ENCODE measurements at places on chromosomes 1 and 21.

GRCh38 chr1:45522324-45523104 is 830 bp upstream of the PRDX1 start:
- no peak for DNase-seq

- no peak for DNase-seq
These were observed 137.0 kb upstream of the TMEM51 start for GRCh38 chr1:15016526-15016925.

DNA sequence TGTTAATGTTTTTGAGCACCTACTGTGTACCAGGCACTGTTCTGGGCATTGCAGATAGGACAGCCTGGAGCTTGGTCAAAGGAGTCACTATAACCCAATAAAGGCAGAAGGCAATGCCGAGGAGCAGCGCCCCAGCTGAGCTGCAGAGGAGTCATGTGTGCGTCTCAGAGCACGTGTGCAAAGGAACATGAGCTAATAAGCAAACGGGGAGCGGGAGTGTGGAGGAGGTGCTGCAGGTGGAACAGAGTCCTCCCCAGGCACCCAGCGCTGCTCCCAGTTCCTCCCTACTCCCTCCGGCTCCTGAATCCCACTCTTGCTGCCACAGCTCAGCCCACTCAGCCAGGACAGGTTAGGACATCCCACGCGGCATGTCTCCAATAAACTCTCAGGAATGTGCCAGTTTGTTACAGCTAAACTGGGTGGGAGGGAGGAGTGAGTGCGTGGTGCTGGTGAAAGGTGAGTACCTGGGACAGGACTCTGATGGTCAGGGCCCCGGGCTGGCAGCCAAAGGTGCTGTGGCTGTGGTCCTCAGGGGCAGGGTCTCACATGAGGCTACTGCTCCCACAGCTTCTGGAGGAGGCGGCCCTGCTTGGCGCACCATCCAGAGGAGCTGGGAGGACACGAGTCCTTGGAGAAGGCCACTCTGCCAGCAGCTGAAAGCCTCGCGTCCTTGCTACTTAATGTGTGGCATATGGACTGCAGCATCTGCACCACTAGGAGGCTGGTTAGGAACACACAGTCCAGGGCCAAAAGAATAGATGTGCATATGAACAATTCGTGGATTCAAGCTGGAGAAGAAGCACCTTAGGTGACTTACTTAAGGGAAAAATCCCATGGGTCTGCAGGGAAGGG is 52.3 kb downstream of the GRIK3 start:
- DNase-seq: no peak

GRCh38 chr21:36047139-36047538 is 13.2 kb downstream of the SETD4 start:
- DNase-seq: no peak

- no peak for DNase-seq
These were observed 26.2 kb downstream of the VPS26C start for GRCh38 chr21:37240978-37241377.

- DNase-seq: no peak
These were observed 1.7 kb upstream of the C1orf116 start for GRCh38 chr1:207034208-207034607.

DNA sequence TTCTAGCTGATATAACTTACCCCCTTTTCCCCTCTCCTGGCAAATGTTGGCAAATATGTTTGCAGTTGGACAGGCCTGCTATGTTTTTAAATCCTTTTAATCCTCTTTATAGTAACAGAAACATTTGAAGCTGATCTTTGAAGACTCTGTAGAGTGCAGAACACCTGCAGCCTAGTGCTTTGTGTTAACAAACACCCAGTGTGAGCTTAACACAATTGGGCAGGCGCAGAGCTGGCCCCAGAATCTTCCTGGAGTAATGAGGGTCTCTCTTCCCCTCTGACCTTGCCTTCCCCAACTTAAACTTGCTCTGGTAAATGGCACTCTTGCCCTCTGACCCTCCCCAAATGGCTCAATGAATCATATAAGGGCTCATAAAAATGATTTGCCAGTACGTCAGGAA is 247.9 kb upstream of the LYPLAL1 start:
- DNase-seq: no peak

GRCh38 chr1:16138772-16139221 is 17.1 kb downstream of the EPHA2 start:
- DNase-seq: no peak

GRCh38 chr1:186283374-186283773 is 91.7 kb downstream of the TPR start:
- DNase-seq: no peak

DNA sequence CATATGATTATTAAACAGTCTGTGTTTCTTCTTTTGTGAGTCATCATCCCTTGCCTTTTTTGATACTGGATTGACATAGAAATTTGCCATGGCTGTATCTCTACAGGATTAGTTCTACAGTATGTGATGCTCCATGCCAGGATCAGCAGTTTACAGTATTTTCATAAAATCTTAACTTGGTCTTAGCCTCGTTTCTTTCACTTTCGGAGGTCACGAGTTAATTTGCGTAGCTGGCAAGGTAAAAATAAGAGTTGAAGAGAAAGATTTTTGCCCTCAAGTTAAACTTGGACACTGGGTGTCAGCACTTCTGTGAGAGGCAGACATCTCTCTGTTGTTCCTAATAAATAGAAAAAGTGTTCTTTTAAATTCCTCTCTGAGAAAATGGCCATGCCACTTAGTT is 79.1 kb downstream of the CACNA1E start:
- no peak for DNase-seq

DNA sequence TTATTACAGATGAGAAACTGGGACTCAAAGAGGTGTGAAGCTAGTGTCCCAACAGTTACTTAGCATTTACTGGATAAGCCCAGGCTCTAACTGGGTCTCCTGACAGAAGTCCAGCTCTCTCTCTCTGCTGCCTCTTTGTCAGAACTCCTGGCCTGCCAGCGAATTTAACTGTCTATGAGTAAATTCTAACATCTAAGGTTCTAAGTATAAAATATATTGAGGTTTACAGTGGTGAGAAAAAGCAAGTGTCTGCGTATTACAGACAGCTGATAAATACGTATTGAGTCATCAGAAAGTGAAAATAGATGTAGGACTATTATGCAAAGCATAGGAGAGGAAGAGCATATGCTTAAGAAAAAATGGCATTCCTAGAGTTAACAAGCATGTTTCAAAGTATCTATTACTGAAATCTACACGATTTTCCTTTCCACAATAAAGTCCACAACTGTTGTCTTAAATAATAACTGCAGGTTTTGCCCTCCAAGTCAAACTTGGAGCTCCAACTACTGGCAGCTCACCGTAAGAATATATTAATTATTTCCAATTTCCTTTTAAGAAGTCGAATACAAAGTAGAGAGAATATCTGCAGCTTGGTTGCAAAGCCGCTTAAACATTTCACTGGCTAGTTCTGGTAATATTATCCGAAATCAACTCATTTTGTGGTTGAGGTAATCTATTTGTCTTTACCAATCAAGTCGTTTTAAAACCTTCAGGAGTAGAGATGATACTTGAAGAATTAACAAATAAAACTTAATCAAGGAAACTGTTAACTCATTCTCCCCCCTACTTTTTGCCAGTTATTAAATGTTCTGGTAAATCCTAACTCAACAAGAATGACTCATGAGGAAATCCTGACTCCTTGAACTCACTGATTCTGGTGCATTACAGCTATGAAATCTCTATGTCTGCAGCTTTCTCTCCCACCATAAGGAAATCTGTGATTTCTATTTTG is 1.4 kb upstream of the RGS2 start:
- DNase-seq: no peak

- DNase-seq: no peak
These were observed 8.6 kb upstream of the LRRC8C start for GRCh38 chr1:89624314-89624713.

DNA sequence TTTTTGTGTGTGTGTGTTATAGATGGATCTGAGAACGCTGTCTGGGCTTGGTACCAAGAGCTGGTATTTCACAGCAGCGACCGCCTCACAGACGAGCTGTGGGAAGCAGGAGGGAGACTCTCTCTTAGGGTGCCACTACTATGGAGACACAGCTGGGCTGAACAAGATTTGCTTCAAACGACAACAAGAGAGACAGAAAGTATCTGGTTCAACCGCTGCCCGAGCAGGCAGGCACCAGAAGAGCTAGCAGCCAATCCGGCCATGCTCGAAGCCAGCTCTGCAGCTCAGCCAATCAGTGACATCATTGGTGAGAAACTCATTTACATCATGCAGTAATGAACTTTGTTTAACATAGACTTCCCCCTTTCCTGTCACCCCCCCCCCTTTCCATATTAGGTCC is 341.3 kb downstream of the USP25 start:
- DNase-seq: no peak

GRCh38 chr21:34120867-34121266 is 47.5 kb downstream of the MRPS6 start:
- no peak for DNase-seq

DNA sequence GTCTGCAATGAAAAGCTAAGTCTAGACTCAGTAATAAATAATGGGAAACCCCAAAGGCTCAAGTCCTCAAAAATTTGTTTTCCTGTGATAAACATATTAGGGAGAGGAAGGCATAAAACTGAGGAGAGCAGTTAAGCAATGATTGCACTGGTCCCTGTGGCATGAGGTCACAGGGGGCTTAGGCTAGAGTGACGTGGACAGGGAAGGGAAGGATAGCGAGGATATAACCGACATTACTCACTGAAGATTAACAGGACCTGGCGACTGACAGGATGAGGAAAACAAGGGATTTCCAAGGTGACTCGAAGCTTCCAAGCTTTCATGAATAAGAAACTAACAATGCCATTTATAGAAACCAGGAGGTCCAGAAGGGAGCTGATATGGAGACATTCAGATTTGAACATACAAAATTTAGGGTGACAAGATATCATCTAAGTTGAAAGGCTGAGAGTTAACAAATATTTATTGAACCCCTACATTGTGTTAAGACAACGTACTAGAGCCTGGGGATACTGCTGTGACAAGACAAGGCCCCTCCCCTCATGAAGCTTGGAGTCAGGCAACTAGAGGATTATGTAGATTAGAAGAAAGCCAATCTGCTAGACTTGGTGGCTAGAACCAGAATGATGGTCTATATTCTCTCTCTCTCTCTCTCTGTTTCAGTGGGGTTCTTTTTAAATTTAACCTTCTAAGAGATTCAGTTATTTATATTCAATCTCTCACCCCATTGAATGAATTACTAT is 33.2 kb upstream of the PKN2 start:
- DNase-seq: no peak

DNA sequence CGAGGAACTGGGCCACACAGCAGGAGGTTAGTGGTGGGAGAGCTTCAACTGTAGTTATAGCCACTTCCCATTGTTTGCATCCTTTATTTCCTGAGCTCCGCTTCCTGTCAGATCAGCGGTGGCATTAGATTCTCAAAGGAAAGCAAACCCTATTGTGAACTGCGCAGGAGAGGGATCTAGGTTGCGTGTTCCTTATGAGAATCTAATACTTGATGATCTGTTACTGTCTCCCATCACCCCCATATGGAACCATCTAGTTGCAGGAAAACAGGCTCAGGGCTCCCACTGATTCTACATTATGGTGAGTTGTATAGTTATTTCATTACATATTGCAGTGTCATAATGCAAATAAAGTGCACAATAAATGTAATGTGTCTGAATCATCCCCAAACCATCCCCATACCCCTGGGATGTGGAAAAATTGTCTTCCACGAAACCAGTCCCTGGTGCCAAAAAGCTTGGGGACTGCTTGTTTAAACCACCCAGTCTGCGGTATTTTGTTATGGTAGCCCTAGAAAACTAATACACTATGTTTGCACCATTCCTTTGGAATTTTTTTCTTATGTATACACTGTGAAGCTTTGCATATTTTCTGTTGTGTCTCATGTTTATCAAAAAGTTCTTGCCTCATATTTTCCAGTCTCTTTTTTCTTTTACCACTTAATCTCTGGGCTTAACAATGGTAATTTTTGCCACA is 136.6 kb upstream of the IVNS1ABP start:
- no peak for DNase-seq

DNA sequence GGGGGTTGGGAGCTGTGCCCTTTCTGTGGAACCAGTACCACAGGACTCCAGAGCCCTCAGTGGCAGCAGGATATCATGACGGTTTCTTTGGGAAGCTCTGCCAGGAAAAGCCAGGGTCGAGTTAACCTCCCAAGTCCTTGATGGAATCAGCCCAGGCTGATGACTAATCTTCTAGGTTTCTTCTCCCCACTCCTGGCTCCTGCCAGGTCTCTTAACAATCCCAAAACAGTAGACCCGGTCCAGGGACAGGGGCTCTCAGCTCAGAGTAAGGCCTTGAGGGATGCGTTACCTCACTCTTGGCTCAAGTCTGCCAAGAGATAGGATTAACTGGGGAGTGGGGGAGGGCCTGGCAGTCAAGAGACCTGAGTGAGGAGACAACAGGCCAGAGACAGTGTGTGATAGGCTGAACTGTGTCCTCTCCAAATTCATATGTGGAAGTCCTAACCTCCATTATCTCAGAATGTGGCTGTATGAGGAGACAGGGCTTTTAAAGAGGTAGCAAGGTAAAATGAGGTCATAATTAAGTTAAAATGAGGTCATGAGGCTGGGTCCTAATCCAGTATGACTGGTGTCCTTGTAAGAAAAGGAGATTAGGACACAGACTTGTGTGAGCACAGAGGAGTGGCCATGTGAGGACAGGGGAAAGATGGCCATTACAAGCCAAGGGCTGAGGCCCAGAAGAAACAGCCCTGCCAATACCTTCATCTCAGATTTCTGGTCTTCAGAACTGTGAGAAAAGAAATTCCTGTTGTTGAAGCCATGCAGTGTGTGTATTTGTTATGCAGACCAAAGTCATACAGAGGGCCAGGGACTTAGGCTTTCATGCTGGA is 95.0 kb downstream of the BEND5 start:
- DNase-seq: no peak

- DNase-seq: no peak
These were observed 19.9 kb downstream of the IL10RB start for GRCh38 chr21:33286076-33286475.
